Neural crest cell (in vitro differentiated cells): ENCODE measurements at places on chromosomes 11 and 22. TPM values are rescaled to one million over a fixed set of nuclear protein-coding genes. Genes with fewer than 3 reads are reported as not detected.
A peak's percentile ranks its signal among the peaks of the same experiment; 100 is the strongest.

Gene TMEM191B
- total RNA-seq: 1.0 and 1.5 TPM in 2 replicates

Gene MN1
- 19.0 TPM in 2 replicates for total RNA-seq

Gene FGF3
- total RNA-seq: not detected in 2 replicates

Gene THY1
- 75.4 and 90.3 TPM in 2 replicates for total RNA-seq

Gene TYMP
- total RNA-seq: 0.86 and 1.2 TPM in 2 replicates

Gene ANGPTL5
- not detected in 2 replicates for total RNA-seq

Gene AIFM3
- 0.79 and 0.84 TPM in 2 replicates for total RNA-seq

Gene OR5B21
- total RNA-seq: not detected in 2 replicates

Gene LRFN4
- 36.2 and 37.2 TPM in 2 replicates for total RNA-seq

DNA sequence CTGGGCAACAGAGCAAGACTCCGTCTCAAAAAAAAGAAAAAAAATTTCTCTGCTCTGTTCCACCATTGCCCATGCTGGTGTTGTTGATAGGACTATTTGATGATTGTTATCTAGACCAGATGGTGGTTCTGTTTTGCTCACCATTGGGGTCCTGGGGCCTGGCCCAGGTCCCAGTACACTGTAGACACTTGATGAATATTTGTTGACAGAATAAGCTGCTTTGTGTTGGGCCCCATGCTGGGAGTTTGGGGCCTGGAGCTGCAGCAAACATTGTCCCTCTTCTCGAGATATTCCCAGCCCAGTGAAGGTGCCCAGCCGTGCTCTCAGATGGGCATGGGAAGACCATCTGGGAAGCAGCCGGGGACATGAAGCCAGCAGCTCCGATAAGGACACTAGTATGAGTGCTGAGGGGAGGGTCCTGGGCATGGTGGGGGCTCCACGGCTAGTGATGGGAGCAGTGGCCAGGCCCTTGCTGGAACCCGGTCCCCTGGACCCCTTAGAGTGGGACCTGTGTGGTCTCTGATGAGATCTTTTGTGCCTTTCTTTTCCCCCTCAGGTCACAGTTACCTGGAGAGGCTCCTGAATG, 13.6 kb downstream of the INCENP start:
- no peak for DNase-seq

GRCh38 chr11:67291481-67292381, 2.6 kb downstream of the ANKRD13D start:
- DNase-seq: no peak

GRCh38 chr11:34209809-34210208, 104.4 kb downstream of the NAT10 start:
- DNase-seq: no peak

- no peak for DNase-seq
These were observed 3.5 kb upstream of the OSBP2 start for GRCh38 chr22:30691204-30691603.

DNA sequence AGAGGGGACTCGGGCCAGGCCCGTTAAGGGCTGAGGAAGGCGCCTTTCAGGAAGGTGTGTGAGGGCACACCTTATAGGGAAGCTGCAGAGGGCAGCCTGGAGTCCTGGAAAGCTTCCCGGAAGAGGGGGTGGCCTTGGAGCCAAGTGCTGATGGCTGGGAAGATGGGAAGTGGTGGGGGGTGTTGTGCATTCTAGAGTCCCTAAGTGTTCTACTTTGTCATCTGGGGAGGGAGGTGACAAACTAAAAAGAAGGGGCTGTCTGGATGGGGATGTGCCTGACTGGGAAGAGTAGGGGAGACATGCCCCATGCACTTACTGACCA, 6.8 kb downstream of the ZDHHC8 start:
- no peak for DNase-seq

DNA sequence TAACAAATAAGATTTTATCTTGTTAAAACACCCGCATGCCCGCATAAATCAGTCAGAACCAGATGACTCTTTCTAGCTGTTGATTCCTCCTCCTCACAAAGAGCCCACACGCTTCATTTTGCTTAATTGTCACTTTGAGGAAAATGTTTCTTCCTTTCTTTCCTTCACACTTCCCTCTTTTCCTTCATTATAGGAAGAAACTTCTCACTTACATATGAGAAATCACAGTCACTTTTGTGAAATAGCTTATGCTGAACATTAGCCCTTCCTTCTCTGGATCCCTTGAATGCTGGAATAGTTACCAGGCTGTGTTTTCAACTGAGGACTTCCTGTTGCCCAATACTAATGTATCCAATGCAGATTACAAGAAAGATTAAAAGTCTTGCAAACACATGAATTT, 5.8 kb downstream of the MS4A6E start:
- no peak for DNase-seq

DNA sequence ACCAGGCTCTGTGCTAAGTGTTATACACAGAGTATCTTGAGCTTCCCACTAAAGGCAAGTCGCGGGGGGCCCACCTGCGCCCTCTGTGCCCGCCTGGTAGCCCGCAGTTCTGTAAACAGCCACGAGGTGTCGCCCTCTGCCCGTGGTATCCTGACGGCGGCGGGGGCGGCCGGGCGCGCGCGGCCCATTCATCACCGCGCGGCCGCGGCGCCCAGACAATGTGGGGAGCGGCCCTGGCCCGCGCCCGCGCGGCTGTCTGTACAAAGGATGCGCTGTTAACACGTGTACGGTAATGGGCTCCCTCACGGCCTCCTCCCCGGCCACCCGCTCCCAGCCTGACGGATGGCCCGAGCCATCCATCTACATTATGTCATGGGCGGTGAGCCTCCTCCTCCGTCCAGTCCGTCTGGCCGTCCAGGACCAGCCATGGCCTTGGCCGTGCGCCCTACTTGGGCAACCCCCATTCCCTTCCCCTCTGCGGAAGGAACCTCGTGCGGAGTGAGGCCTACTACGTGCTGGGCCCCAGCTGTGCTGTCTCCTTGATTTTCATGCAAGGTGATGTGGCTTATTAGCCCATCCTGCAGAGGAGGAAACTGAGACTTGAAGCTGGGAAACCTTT, 99.4 kb downstream of the MIAT start:
- peak; percentile 69 for DNase-seq

GRCh38 chr22:44247346-44247745, 65.4 kb downstream of the SHISAL1 start:
- DNase-seq: no peak

GRCh38 chr22:44275631-44275995, 37.1 kb downstream of the SHISAL1 start:
- no peak for DNase-seq

DNA sequence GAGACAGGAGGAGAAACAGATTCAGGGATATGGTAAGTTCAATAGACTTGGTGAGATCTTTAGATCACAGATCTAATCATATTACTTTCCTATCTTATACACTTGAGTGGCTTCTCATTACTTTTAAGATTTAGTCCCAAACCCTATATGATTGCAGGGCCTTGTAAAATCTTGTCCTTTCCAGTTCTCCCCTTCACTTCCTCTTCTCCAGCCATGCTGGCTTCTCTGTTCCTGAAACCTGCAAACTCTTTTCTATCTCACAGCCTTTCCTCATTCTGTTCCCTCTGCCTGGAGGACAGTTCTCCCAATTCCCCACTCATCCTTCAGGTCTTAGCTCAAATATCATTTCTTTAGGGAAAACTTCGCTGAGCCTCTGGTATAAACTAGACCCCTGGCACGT, 65.9 kb upstream of the BIRC3 start:
- DNase-seq: no peak

- DNase-seq: no peak
These were observed at the start of gene OR9I1 for GRCh38 chr11:58125469-58125868. Gene OR9I1 (minus strand): TSS chr11:58125530. CDS start chr11:58119444, 6,086 bp downstream.

GRCh38 chr11:126115816-126116331, 53.2 kb upstream of the CDON start:
- DNase-seq: no peak

GRCh38 chr11:67375320-67376055, 2.1 kb upstream of the CLCF1 start:
- DNase-seq: no peak

GRCh38 chr22:33909075-33909458, 11.2 kb downstream of the LARGE1 start:
- DNase-seq: no peak

DNA sequence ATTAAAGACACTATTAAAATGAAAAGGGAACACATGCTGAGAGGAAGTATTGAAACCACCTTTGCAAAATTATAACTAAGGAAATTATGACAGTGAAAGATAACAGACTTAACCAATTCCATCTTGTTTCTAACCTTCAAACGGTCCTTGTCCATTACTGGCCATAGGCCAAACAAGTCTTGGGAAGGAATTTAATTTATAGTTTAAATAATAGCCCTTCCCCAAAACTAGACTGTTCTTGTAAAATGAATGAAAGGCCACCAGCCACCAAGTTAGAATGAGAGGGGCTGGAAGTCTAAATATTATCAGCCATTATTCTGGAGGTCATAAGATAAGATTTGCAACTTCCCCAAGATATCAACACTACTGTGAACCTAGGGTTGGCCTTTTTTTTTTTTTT, 1.8 kb upstream of the TALDO1 start:
- no peak for DNase-seq

DNA sequence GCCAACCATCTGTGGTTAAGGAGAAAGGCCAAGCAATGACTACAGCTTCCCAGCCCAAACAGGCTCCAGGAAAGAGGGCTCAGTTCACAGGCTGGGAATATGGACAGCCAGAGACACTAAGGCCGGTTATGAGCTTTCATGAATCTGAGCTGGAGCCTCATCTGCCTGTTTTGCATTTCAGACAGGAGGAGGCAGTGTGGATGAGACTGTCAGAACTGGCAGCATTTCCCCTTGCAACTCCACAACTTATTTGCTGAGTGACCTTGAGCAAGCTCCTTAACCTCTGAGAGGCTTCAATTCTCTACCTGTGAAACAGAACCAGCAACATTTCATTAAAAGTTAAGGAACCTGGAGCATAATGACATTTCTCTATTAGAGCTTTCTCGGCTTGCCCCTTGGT, 264.0 kb downstream of the ETS1 start:
- DNase-seq: no peak

DNA sequence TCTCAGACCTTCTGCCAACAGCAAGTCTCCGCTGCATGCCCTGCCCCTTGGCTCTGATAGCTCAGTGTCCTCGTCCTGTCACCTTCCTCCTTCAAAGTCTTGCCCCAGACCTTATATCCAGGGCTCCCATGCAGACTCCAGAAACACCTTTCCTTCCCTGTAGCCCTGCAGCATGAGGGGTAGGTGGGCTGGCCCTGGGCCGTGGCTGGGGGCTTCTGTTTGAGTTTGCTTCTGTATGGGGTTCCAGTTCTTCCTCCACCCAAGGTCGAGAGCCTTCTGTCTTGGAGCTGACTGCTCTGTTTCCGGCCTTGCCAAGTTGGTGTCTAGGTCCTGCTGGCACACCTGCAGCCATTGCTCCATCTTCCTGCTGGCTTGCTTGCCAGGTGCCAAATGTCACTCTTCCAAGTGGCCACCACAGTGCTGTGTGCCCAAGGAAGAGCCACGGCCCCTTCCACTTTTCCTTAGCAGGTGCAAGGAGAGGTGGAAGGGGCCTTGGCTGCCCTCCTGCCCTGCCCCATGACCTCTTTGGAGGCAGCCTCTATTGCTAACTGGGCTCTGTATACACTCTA, 74.8 kb upstream of the NECTIN1 start:
- no peak for DNase-seq

DNA sequence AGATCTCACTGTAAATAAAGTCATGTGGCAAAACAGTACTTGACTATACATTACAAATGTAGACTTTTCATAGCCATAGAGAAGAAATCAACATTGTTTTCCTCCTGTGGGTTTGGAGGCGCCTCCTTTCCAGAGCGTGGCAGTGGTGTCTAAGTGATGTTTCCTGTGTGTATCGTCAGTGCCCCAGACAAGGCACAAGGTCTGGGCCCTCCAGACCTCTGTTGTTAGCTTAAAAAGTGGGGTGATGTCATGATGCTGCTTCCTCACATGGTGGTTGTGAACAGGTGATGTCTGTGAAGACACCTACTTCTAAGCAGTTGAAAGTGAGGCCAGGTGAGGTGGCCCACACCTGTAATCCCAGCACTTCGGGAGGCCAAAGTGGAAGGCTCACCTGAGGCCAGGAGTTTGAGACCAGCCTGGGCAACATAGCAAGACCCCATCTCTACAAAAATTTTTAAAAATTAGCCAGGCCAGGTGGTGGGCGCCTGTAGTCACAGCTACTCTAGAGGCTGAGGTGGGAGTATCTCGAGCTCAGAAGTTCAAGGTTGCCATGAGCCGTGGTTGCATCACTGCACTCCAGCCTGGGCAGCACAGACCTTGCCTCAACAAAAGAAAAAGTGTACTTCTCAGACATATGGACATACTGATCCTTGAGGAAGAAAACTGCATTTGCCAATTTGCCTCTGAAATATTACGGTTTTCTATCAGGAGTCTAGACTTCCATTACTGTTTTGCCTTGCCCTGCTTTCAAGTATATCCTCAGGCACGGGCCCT, 15.7 kb downstream of the NUP50 start:
- no peak for DNase-seq

GRCh38 chr11:94281324-94281723, 23.1 kb upstream of the IZUMO1R start:
- DNase-seq: no peak

GRCh38 chr11:127862406-127862805, 725.0 kb downstream of the ETS1 start:
- no peak for DNase-seq

DNA sequence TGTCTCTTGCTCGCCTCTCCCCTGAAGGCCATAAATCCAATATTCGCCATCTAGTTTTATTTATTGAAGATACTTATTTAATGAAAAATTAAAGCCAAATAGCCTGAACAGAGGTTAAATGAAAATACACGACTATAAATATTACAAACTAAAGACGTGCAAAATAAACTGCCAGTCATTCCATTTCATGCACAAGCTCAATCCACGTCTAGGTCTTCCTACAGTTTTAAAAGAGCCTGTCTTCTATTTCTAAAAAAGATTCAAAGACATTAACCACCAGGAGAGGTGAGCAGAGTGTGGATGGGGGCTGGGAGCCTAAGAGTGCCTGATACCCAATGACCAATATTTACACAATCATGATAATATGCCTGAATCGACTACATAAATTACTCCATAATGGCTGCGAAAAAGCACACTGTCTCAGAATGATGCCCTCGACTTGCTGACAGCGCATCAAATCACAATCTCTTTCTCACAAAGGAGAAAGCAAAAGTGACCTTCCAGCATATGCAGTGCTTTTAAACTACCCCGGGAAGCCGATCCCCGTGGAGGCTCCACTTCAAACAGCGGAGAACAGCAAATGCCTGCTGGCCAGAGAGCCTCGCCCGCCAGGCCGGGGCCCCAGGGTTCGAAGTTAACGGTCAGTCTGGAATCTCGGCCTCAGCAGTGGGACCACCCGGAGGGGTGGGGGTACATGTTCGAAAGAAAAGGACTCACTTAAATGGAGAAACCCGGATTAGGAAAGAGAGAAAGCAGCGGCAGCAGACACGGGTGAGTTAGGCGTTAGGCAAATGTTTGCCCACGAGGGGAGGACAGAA, 1.7 kb downstream of the FCHSD2 start:
- DNase-seq: peak; percentile 29

GRCh38 chr11:118625976-118626375, 18.6 kb downstream of the PHLDB1 start:
- DNase-seq: no peak

GRCh38 chr11:77171885-77172665, 44.0 kb downstream of the MYO7A start:
- peak; percentile 38 for DNase-seq

- no peak for DNase-seq
These were observed 84.7 kb downstream of the TTC28 start for GRCh38 chr22:28594797-28595462.
